ENCODE measurements at places on chromosomes 1 and 21.

- no peak for DNase-seq
These were observed 2.6 kb downstream of the ALPL start for GRCh38 chr1:21511579-21512522.

DNA sequence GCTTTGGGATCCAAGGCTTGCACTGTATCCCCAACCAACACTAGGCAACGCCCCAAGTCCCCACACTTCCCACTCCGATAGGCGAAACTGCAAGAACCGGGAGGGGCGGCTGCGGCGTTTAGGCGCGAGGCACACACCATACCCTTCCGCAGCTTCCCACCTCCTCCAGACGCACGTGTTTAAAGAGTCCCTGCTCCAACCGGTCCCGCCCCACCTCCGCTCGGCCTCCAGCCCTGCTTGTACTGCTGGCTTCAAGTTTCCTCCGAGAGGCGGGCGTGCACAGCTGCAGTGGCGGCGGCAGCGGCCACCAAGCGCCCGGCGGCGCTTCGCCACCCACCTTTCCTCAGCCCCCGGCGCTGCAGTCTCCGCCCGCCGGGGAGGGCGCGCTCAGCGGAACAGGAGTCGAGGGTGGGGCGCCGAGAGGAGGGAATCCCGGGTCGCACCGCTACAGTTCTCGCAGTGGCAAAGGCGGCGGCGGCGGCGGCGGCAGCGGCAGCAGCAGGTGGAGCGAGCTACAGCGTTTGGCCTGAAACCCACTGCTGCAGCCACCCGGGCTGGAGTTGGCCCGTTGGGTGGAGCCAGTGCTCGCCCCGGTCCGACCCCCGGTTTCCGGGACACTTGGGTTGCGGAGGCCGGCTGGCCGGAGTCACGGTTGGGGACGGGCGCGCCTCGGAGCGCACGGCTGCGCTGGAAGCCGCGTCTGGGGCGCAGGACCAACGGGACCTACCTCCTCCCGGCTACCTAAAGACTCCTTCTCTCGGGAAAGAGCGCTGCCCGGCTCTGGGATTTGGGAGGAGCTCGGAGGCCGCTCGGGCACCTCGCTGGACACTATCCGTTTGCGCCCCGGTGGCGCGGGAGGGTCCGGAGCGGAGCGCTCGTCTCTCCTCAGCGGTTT lies at the start of gene CNIH3:
CNIH3 (plus strand) TSS at position 457 of the 895 bp plus-strand sequence. CDS start 858 bp downstream, outside the sequence.
- DNase-seq, result peak; percentile 67

DNA sequence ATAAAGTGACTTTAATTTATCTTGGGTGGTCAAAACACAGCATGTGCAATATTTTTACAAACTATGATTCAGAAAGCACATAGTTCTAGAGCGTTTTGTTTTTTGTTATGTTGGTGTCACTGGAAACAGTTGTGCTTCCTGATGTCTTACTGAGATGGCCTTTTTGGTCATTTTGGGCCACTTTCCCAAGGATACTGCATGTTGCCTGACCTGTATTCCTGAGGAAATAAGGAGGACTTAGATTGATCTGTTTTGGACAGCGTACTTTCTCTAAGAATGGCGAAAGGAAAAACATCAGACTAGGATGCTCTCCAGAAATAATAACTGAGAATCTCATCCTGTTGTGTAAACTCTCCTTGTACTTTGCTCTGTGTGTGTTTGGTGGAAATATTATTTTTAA lies 451.2 kb downstream of the USP25 start:
- no peak for DNase-seq

DNA sequence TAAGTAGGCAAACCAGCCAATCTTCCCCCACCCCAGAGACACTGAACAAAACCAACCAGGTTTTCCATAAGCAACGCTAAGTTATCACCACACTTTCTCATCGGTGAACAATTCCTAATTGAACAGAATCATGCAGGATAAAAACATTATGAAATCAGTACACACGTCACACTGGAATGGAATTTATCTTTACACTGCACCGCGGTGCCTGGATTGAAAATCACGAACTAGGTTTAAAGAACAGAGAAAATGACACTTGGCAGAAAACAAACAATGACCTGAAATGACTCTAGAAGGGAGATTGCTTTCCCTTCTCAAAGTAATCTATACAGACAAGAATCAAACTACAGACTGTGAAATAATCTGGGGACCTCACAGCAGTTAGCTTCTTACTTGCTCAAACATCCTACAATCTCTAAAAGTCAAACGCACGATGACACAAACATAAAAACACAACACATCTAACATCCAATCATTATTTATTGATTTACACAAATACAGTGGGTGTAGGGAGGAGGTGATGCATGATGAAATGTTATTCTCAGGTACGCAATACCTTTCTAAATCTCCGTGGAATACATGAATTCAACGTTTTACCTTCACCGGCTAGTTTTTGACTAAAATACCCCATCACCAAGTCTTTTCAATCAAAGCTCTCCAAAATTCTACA lies 1.9 kb downstream of the EIF4G3 start:
- DNase-seq, result no peak

GRCh38 chr1:150299716-150300115 lies 6.1 kb downstream of the MRPS21 start:
- no peak for DNase-seq

- DNase-seq, result no peak
These were observed 406.7 kb downstream of the RPS6KC1 start for GRCh38 chr1:213457733-213458132.

DNA sequence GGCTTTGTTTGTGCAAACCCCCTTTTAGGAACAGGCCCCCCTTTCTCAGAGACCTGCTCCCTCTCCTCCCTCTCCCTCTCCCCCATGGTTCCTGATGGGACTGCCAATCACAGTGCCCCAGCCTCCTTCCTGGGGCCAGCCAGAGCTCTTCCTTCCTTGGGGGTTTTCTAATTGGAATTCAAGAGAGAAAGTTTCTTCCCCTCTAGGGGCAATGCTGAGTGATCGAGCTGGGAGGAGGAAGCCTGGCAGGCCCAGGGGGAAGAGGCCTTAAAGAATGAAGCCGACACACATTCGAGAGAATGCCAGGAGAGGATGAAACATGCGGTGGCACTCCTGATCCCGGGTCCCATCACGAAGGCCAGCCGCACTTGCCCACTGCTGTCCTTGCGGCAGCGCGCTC lies 21.3 kb upstream of the COL16A1 start:
- no peak for DNase-seq

- peak; percentile 21 for DNase-seq
These were observed 77.0 kb downstream of the CTH start for GRCh38 chr1:70487910-70488665.

- no peak for DNase-seq
These were observed 2.9 kb upstream of the SYDE2 start for GRCh38 chr1:85203573-85204171.

GRCh38 chr1:33300673-33301072 lies 20.2 kb downstream of the A3GALT2 start:
- no peak for DNase-seq

DNA sequence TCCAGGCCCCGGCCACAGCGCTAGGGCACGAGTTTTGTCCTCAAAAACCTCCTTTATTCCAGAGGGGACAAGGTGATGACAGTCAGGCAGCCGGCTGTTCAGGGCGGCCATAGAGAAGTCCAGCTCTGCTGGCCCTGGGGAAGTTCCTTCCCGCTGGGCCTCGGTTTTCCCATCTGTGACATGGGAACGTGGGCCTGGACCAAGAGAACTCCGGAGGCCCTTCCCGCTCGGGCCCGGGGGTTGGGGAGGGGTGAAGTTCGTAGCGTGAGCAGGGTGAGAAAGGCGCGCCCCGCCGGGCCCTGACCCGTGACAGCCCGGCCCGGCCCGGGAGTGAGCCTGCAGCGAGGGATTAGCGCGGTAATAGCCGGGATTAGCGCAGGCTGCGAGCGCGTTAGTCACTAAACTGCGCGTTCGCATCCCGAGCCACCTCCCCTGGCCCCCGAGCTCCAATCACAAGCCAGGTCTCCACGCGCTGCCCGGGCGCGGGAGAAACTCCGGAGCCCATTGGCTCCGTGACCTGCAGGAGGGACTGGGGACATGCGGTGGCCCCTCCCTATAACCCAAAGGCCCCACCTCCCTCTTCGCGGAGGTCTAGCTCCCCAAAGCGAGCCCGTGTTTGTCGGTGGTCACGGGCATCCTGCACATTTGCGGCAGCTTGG lies 29.8 kb upstream of the PADI2 start:
- DNase-seq, result no peak

DNA sequence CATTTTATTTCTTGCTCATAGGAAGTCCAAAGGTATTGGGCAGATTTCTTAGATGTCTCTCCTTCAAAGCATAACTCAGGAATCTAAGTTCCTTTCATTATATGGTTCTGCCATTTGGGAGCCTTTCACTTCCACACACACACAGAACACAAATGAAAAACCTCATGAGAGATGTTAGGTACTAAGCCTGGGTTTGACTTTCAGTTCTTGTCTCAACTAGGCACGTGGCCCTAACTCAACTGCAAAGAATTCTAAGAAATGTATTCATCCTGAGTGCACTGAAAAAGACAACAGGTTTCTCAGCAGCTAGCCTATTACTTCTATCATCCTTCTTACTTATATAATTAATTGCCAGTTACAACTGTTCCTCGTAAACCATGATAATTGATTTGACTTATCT lies 190.0 kb upstream of the SAMSN1 start:
- DNase-seq, result no peak

DNA sequence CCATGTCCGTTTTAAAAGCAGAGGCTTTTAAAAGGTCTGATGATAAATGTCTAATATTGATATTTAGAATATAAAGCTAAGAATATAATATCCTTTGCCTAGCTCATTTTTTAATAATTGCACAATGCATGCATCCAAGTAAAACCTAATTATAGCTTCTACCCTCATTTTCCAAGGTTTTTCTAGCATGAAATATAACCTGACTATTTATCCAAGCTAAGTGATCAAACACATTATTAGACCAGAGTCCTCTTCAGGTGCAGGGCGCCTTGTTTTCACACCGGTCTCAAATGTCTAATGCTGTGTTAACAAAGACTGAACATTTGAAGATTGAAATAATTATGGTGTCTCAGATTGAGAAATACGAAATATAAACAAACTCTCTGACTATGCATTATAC lies 648.9 kb upstream of the CXADR start:
- DNase-seq, result peak; percentile 47

GRCh38 chr1:179079113-179079761 lies 2.6 kb upstream of the TOR3A start:
- DNase-seq, result peak; percentile 78

DNA sequence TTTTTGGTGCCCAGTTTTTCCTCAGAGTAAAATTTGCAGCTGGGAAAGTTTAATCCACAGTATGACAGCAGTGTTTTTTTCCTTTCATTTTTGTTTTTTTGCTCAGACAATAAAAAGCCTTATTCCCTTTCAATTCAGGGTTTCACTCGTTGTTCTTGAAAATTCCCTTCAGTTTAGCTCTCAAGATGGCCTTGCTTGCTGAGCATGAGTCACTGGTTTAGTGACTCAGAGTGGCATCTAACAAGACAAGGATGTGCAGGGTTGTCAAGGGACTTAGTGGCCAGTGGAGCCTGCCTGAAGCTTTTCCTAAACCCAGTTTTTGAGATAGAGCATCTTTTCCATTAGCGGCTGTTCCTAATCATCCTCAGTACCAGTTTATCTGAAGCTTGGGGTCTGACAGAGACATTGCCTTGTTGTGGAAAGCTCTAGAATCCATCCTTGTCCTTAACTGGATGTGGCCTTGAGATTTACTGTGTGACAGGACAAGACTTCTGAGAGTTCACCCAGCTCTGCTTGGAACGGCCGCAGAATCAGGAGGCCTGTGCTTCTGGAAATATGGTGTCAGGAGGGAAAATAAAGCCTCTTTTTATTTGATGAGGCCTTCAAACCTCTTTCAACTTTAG lies 48.4 kb upstream of the DNAJC6 start:
- no peak for DNase-seq

DNA sequence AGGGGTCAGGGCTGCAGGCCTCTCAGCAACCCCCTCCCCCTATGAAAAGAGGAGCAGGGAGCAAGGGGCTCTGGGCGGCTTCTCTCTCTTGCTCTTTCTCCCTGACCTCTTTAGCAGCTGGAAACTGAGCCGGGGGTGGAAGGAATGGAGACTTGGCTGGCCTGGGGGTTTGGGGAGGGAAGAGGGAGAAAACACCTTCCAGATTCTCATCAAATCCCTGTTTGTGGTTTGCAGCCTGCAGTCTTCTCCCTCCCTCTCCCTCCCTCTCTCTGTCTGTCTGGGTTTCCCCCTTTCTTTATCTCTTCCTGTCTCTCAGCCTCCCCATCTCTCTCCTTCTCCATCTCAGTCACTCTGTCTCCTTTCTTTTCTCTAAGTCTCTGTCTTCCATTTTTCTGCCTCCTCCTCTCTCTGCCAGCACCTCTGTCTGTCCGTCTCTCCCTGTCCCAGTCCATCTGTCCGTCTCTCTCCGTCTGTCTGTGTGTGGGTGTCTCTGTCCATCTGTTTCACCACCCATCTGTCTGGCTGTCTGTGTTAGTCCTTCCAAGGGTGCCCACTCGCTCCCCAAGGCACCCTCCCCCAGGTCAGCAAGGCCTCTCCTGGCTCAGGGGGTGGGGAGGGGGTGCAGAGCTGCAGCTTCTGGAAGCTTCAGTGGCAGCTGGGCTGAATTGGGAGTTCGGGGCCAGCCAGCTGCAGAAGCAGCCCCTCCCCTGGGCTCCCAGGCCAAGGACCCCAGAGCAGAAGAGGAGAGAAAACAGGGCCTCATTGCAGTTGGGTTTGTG lies 6.2 kb downstream of the AHDC1 start:
- no peak for DNase-seq

- DNase-seq, result no peak
These were observed 116.5 kb downstream of the BRINP2 start for GRCh38 chr1:177287270-177287669.

- DNase-seq, result no peak
These were observed 20.0 kb upstream of the MAPKAPK2 start for GRCh38 chr1:206664740-206665139.

DNA sequence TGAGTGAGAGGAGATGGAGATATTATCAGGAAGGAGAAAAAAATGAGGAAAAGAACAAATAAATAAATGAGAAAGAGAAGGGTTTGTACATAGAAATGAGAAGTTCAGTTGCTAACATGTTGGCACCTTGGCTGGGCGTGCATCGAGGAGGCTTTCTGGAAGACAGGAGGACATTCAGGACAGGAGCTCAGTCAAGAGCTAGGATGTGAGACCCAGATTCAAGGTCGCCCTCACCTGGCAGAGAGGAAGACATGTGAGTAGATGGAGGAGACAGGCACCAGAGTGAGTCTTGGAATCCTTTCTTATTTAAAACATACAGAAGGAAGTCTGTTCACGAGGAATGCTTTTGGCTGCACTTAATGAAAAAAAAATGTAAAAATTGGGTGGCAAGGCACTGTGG lies 640.9 kb downstream of the NPHP4 start:
- DNase-seq, result no peak

- no peak for DNase-seq
These were observed 37.1 kb upstream of the CLSTN1 start for GRCh38 chr1:9860887-9861286.

- DNase-seq, result no peak
These were observed at the start of the genes SHE and TDRD10 for GRCh38 chr1:154502066-154502743. Gene SHE (minus strand): TSS chr1:154502412. CDS start chr1:154502026, 386 bp downstream. Gene TDRD10 (plus strand): TSS chr1:154502219. CDS start chr1:154506904, 4,685 bp downstream.

GRCh38 chr1:184315254-184315653 lies 71.6 kb upstream of the C1orf21 start:
- no peak for DNase-seq

GRCh38 chr1:32392325-32392724 lies 1.9 kb downstream of the BSDC1 start:
- no peak for DNase-seq

GRCh38 chr21:31330144-31330483 lies 13.9 kb downstream of the TIAM1 start:
- DNase-seq, result no peak

- DNase-seq, result no peak
These were observed 155.8 kb downstream of the TRIM33 start for GRCh38 chr1:114355240-114355639.
